ENCODE measurements at places on chromosomes 2 and 18. TPM values are rescaled to one million over a fixed set of nuclear protein-coding genes. Genes with fewer than 3 reads are reported as not detected.

Gene EML6
- total RNA-seq: 0.77 TPM

Gene ANKRD30B
- not detected for total RNA-seq

Gene GAD1
- total RNA-seq: 0.13 TPM

Gene KRTCAP3
- 0.38 TPM for total RNA-seq

Gene GPD2
- total RNA-seq: 27.4 TPM

Gene ANKAR
- 4.6 TPM for total RNA-seq

Gene CKAP2L
- 3.1 TPM for total RNA-seq

Gene DAW1
- total RNA-seq: not detected

Gene RNASEH1
- total RNA-seq: 28.9 TPM

Gene CHN1
- total RNA-seq: 9.9 TPM

Gene MLPH
- total RNA-seq: not detected

Gene EFEMP1
- 3,306 TPM for total RNA-seq

Gene SLC9A2
- total RNA-seq: not detected

Gene CCL20
- total RNA-seq: 0.89 TPM

Gene ALLC
- not detected for total RNA-seq

Gene SLC16A14
- 0.25 TPM for total RNA-seq

Gene RAX
- not detected for total RNA-seq

Gene TTN
- 1.7 TPM for total RNA-seq

Gene ATP6V1B1
- not detected for total RNA-seq

Gene CD8B
- total RNA-seq: not detected

Gene SLC5A7
- not detected for total RNA-seq

Gene HOXD4
- 2.5 TPM for total RNA-seq

Gene GPATCH11
- total RNA-seq: 4.9 TPM

Gene MYO5B
- total RNA-seq: 0.51 TPM

Gene UGT1A4
- not detected for total RNA-seq

Gene LAPTM4A
- total RNA-seq: 182 TPM

Gene EVA1A
- total RNA-seq: 52.1 TPM

Gene ATP6V1C2
- under 0.01 TPM for total RNA-seq
